Mucosa of descending colon (tissue), 3 donors: ENCODE measurements at places on chromosomes 12 and 14. TPM values are rescaled to one million over a fixed set of nuclear protein-coding genes. Genes with fewer than 3 reads are reported as not detected.

- no peak for DNase-seq
Observed at GRCh38 chr12:84085046-84085445, 827.6 kb downstream of the SLC6A15 start.

DNA sequence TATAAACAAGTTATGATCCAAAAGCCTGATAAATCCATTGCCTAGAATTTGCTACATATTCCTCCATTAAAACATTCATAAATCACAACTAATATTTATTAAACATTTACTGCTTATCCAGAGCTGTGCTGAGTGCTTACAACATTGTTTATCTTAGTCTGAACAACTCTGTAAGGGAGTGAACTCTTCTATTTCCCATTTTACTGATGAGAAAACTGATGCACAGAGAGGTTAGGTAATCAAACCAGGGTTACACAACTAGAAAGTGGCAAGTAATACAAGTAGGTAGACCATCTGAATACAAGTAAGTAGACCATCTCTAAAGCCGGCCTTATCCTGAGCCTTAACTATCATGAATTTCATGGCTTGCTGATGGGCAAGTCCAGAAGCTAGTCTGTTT is 39.5 kb downstream of the WASHC3 start:
- DNase-seq: no peak

DNA sequence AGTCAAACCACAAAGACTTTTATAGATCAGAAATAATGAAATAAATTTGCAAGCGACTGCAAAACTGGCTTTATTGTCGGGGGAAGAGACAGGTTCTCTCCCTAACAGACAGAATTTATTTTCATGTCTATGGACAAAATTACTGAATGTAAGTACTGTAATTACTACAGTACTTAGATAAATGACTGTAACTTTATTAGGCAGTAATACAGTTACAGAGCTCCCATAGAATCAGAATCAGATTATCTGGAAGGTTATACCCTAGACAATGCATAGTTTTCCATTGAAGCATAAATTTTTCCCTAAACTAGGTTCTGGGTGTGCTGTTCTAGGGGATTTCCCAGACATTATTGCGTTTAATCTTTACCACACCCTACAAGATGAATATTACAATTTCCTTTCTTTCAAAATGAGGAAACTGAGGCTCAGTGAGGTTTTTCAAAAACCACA is 114.2 kb downstream of the C12orf75 start:
- DNase-seq: no peak

DNA sequence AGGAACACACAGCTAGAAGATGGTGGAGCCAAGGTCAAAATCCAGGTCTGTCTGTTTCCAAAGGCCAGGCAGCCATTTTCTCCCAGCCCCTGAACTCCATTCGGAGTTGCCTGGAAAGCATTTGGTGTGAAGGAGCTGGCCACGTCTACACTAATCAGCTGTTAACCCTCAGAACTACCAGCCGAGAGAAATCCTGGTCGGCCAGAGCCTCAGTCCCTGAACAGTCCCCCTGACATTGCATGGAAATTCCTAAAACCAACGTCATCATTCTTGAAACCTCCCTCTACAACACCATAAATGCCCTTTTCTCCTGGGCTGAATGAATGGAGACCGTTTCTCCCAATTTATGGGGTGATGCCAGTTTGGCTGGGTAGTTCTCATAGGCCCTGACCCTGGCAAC is 245.6 kb downstream of the SLC41A2 start:
- DNase-seq: no peak

DNA sequence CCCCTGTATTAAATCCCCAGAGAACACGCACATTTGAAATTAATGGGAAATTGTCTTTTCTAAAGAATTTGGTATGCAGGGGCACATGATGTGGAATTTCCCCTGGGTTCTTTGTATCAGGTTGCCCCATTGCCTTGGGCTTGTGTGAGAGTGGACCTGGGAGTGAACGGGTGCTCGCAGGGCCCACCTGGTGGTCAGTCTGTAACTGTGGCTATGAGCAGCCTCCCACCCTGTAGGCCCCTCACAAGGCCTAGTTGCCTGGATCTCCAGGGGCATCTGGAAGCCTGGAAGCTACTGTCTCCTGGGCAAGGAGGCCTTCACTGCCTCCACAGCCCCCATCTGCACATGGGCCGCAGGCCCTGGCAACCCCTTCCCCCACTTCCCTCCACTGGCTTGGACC is 96.7 kb downstream of the SLC25A47 start:
- no peak for DNase-seq

DNA sequence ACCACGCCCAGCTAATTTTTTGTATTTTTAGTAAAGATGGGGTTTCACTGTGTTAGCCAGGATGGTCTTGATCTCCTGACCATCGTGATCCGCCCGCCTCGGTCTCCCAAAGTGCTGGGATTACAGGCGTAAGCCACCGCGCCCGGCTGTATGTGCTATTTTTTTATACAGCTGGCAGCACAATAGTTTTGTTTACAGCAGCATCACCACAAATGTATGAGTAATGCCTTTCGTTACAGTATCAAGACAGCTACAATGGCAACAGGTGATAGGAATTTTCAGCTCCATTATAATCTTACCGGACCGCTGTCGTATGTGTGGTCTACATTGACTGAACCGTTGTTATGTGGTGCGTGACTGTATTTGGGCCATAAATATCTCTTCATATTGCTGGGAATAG is 11.6 kb upstream of the MDM2 start:
- no peak for DNase-seq

DNA sequence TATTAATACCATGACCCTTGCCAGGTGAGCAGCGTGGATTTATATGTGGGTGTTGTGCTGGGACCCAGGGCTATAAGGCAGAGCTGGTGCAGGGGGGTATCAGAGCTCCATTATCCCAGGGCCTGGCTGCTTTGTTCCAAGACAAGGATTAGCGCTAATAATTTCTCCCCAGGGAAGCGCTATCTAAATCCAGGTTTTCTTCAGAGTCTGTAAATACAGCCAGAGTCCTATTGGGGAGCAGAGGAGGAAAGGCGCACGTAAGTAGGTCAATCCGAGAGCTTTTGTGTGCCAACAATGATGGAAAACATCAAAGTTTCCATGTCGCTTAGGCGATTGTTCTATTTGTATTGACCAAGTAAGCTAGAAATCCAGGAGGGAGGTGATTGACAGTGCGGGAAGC is 1009.7 kb downstream of the VRK1 start:
- DNase-seq: no peak

- DNase-seq: no peak
Observed at GRCh38 chr14:73235531-73236155, 1.7 kb upstream of the PAPLN start.

GRCh38 chr12:91958816-91959215 is 186.8 kb downstream of the BTG1 start:
- DNase-seq: no peak

DNA sequence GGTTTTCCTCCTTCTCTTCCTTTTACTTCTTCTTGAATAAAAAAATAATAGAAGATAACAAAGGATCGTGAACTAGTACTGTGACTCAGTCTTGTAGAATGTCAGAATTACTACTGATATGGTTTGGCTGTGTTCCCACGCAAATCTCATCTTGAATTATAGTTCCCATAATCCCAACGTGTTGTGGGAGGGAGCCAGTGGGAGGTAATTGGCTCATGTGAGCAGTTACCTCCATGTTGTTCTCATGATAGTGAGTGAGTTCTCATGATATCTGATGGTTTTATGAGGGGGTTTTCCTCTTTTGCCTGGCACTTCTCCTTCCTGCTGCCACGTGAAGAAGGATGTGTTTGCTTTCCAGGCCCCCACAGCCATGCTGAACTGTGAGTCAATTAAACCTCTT is 549.6 kb downstream of the DIO2 start:
- DNase-seq: no peak

GRCh38 chr12:15627995-15628945 is 160.9 kb downstream of the EPS8 start:
- DNase-seq: no peak

GRCh38 chr12:126570566-126570965 is 1505.3 kb downstream of the AACS start:
- no peak for DNase-seq

GRCh38 chr14:102654298-102654697 is 61.8 kb downstream of the RCOR1 start:
- no peak for DNase-seq

GRCh38 chr12:104469066-104469465 is 12.3 kb downstream of the CHST11 start:
- DNase-seq: no peak

GRCh38 chr12:93824514-93825500 is 147.6 kb downstream of the CRADD start:
- no peak for DNase-seq

- DNase-seq: no peak
Observed at GRCh38 chr12:75642226-75642625, 130.8 kb upstream of the KRR1 start.

DNA sequence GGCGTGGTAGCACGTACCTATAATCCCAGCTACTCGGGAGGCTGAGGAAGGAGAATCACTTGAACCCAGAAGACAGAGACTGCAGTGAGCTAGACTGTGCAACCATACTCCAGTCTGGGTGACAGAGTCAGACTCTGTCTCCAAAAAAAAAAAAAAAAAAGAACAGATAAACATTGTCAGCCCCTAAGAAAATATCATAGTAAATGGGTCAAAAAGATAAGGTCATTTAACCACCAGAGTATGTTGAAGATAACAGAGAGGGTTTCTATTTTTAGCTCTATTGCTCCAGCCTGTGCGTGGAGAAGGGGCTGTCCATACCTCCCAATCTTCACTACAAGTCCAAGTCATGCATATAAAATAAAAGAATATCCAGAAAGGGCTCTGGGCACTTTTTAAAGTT is 15.4 kb downstream of the LGMN start:
- no peak for DNase-seq

GRCh38 chr14:101010293-101010692 is 106.8 kb upstream of the RTL1 start:
- DNase-seq: no peak

- DNase-seq: no peak
Observed at GRCh38 chr14:53109105-53110041, 43.8 kb downstream of the DDHD1 start.

- DNase-seq: no peak
Observed at GRCh38 chr12:92469837-92470236, 233.0 kb upstream of the PLEKHG7 start.

GRCh38 chr12:45473636-45474035 is 255.9 kb upstream of the ARID2 start:
- no peak for DNase-seq

DNA sequence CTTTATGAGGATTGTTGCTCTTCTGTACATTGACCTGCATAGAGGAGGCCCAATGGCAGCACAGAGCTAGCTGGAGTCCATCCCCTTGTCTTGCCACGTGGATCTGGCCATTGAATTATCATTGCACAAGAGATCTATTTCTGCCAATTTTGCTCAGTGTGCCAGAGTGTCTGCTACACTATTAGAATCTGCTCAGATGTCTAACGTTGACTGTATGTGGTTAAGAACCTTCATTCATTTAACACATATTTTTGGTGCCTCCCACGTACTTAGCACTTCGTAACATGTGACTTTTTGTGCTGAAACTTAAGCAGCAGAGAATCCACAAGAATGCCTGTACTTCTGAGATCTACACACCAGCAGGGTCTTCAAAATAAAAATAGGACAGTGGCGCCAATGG is 166.0 kb upstream of the VASH1 start:
- no peak for DNase-seq

GRCh38 chr12:98618952-98619351 is 25.5 kb downstream of the SLC25A3 start:
- no peak for DNase-seq

DNA sequence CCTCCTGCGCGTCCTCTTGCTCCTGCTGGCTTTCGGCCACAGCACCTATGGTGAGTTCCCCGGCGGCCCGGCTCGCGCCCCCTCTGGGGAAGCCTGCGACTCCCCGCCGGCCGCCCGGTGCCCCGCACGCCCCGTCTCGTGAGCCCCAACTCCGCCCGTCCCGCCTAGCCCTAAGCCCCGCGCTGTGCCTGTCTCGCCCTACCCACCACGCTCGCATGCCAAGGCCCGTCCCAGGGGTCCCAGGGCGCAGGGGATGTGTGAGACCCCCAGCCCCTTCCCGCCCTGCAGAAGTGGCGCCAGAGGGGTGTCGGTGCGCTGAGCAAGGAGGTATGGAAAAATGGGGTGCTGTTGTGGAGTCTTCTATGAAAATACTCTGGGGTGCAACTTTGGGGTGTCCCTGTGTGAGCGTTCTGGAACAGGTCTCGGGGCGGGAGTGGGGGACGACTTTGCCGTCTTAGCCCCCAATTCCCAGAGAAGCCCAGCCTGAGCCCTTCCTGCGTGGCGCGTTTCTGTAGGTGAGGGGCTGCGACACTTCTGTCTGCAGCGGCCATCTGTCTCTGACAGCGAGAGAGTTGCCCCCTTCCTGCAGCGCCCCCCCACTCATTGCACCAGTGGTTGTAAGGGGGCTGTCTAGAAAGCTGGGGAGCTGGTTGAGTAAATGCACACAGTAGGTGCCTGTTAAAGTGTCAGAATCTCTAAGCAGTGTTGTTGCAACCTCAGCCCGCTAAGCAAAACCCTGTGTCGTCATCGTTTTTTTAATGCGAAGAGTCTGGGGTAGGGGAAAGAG is 587 bp downstream of the DLK1 start:
- DNase-seq: peak; percentile 25

DNA sequence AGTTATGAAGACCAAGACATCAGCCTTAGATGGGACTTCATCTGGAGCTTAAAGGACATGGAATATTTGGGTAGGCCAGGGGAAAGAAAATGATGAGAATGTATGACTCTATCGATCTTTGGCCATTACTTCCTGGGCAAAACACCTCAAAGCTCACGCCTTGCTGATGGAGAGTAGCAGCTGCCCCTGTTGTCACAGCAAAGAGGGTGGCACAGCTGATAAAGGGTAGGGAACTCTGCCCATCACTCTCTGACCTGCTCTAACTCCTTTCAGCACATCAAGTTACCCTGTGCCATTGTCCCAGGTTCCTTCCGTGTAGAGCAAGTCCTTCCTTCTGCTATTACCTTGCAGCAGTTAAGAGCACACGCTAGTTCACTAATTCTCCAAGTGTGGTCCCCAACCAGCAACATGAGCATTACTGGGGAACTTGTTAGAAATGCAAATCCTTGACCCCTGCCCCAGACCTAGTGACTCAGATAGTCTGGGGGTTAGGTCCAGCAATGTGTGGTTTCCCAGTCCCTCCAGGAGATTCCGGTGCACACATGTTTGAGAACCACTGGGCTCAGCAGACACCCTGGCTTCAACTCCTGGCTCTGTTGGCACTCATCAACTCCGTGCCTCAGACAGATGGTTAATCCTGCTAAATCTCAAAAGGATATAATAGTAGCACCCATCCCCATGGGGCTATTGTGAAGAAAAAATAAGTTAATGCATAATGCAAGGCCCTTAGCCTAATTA is 93.7 kb upstream of the EEA1 start:
- DNase-seq: no peak

The RDH12 gene
- not detected for total RNA-seq

The TMTC2 gene
- 40.4 TPM for total RNA-seq

The CRIP1 gene
- total RNA-seq: 41.3 TPM

The KRT82 gene
- not detected for total RNA-seq

The ADCY4 gene
- 13.9 TPM for total RNA-seq

The NRXN3 gene
- 27.3 TPM for total RNA-seq

The SLCO1C1 gene
- 2.4 TPM for total RNA-seq

The KLHL33 gene
- total RNA-seq: 0.85 TPM

The FAM90A1 gene
- total RNA-seq: not detected
